ENCODE measurements at places on chromosomes 7 and 10. TPM values are rescaled to one million over a fixed set of nuclear protein-coding genes. Genes with fewer than 3 reads are reported as not detected.

GRCh38 chr7:117492649-117493048 is 12.8 kb downstream of the CFTR start:
- no peak for DNase-seq

The CTAGE4 gene
- total RNA-seq, result 2.1 TPM

The HOXA11 gene
- not detected for total RNA-seq

- no peak for DNase-seq
Observed at GRCh38 chr10:120513307-120513796, 56.3 kb downstream of the PLPP4 start.

The FAM237B gene
- total RNA-seq, result not detected

DNA sequence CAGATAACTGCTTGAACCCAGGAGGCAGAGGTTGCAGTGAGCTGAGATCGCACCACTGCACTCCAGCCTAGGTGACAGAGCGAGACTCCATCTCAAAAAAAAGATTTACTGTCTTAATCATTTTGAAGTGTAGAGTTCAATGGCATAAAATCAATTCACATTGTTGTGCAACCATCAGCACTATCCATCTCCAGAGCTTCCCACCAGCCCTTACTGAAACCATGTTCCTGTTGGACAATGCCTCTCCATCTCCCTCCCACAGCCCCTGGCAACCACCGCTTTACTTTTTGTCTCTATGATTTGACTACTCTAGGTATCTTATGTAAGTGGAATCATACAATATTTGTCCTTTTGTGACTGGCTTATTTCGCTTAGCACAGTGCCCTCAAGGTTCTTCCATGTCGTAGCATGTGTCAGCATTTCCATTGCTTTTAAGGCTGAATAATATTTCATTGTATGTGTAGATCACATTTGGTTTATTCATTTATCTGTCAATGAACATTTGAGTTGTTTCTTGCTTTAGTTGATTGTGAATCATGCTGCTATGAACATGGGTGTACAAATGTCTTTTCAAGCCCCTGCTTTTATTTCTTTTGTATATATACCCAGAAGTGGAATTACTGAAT is 33.1 kb downstream of the NACAD start:
- no peak for DNase-seq

The SMO gene
- total RNA-seq, result 41.1 TPM
